Activated CD8-positive, alpha-beta memory T cell treated with anti-CD3 and anti-CD28 coated beads for 48 hours (primary cell): ENCODE measurements at places on chromosomes 16 and 17.

GRCh38 chr17:40598619-40599467 lies 33.6 kb upstream of the CCR7 start:
- no peak for DNase-seq

DNA sequence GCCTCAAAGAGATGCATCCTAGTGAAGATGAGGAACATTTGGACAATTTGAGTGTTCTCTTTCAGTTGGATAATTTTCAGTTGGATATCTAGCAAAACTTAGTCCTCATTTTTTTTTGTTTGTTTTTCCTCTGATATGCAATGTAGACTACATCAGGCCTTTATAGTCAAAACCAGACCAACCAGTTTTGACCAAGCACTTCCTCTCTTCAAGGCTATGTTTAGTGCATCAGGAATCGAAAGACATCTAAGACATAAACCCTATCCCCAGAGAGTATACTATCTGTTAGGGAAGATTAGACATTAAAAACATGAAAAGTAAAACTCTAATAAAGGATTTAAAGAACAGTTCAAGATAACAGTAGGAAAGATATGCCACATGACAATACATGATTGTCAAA lies 256.1 kb downstream of the IRX3 start:
- no peak for DNase-seq

- no peak for DNase-seq
Observed at GRCh38 chr17:229709-230394, 48.4 kb upstream of the DOC2B start.

DNA sequence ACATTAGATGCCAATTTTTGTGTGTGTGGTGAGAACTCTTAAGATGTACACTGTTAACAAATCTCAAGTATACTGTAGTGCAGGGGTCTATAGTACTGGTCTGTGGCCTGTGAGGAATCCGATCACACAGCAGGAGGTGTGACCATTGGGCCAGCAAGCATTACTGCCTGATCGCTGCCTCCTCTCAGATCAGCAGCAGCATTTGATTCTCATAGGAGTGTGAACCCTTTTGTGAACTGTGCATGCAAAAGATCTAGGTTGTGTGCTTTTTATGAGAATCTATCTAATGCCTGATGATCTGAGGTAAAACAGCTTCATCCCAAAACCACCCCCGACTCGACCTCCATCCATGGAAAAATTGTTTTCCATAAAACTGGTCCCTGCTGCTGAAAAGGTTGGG lies 12.6 kb downstream of the ZNF267 start:
- no peak for DNase-seq

GRCh38 chr17:65936013-65936412 lies 255.9 kb downstream of the CEP112 start:
- no peak for DNase-seq

- DNase-seq = no peak
Observed at GRCh38 chr16:86733546-86734254, 155.4 kb downstream of the FOXL1 start.

GRCh38 chr16:49750341-49751000 lies 105.4 kb downstream of the ZNF423 start:
- no peak for DNase-seq

- no peak for DNase-seq
Observed at GRCh38 chr16:2737238-2737605, 15.2 kb upstream of the SRRM2 start.

DNA sequence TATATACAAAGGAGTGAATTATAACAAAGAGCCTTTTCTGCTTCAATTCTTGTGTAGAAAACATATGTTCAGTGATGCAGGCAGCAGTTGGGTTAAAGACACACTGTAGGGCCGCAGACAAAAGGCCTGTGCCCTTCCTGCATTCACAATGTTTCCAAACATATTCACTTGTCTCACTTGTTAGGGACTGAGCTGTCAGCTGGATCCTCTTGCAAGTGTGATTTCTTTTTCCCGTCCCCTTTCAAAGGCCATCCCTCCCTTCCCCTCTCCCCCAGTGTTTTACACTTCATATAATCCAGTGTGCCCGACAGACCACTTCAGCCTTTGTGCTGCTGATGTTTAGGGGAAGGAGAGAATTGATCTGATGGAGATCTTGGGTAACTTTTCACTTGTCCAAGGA lies 217.0 kb downstream of the FTO start:
- DNase-seq = no peak

DNA sequence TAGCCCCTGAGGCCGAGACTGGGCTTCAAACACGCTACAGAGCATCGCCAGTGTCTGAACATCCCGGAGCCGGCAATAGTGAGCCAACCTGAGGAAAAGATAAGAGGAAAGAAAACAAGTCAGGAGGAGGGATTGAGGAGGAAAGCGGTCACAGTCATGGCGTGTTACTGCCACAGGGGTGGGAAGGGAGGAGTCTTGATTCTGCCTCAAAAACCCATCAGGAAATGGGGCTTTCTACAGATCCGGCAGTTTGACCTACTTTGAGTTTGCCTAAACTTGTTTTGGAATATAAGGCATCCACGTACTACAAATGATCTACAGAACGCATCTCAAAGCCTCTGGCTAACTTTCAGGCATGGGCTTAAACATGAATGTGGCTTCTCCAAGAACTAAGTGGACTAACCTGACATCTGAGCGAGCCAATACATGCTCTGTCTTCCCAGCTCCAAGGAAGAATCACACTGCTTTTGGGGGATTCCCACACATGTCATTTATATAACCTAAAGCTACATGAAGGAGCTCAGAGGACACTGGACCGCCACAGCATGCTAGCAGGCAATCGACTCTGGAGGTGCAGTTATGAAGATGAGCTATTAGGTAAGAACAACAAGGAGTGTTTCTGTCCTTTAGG lies 96.6 kb downstream of the WDR59 start:
- no peak for DNase-seq

DNA sequence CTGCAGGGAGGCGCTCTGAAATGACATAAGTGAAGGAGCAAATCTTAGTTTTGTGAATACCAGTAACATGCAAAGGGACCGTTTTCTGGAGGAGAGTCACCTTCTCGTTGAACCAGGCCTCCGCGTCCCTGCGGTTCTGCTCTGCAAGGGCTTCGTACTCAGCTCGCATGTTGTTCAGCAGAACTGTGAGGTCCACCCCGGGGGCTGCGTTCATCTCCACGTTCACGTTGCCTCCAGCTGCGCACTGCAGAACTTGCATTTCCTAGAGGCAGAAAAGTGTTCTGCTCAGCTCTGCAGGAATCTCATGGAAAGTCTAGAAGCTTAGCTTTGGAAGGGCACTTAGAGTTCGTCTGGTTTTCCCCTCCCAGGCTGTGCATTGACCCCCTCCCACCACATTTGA lies 4.1 kb downstream of the KRT25 start:
- DNase-seq = no peak

GRCh38 chr16:20675488-20676267 lies 21.8 kb downstream of the ACSM1 start:
- no peak for DNase-seq

GRCh38 chr16:31332544-31332943 lies 22.4 kb upstream of the ITGAX start:
- DNase-seq = no peak

GRCh38 chr17:19331134-19331533 lies 31.4 kb downstream of the B9D1 start:
- DNase-seq = no peak

GRCh38 chr17:61928101-61928436 lies 287 bp upstream of the INTS2 start:
- no peak for DNase-seq

GRCh38 chr16:47493381-47494337 lies 32.5 kb downstream of the PHKB start:
- no peak for DNase-seq

- DNase-seq = no peak
Observed at GRCh38 chr17:17363638-17364337, 60.6 kb downstream of the NT5M start.

DNA sequence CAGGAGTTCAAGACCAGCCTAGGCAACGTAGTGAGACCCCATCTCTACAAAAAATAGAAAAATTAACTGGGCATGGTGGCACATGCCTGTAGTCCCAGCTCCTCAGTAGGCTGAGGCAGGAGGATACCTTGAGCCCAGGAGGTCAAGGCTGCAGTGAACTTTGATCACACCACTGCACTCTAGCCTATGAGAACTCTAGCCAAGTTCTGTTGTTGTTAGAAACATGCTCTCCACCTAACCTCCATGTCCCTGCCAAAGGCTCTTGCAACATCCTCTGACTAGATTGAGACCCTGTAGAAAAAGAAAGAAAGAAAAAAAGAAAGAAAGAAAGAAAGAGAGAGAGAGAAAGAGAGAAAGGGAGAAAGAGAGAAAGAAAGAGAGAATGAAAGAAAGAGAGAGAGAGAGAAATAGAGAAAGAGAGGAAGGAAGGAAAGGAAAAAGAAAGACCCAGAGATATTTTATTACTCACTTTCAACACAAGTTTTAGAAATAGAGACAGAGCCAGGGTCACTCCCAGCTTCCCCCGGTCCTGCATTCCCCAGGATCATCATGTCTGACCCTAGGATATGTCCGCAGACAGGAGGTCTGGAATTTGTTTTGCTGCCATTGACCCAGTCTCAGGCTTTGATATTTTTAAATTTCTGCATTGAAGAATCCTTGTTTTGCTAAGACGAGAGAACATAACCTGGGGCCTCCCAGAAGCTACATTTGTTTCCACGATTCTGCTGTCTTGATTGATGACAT lies 376.5 kb upstream of the CDH5 start:
- no peak for DNase-seq

DNA sequence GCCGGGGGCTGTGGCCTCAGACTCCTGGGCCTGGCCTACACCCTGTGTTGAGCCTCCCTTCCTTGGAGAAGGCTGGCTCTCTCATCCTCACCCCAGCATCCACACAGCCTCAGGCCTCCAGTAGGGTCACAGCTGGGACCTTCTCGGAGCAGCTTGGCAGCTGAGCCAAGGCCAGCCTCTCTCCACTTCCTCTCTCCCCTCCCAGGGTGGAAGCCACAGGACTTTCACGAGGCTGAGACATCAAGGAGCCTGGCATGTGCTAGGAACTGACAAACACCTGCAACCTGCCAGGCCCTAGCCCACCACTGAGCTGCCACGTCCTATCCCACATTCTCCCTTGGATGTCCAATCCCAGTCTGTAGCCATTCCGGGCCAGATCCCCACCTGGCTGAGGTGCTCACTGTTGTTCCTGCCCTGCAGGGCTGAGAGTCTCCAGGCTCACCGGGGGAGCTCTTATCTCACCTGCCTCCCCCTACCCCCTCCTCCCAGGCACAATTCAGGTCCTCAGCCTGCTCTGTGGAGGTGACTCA lies 3.1 kb downstream of the MMP15 start:
- DNase-seq = no peak

DNA sequence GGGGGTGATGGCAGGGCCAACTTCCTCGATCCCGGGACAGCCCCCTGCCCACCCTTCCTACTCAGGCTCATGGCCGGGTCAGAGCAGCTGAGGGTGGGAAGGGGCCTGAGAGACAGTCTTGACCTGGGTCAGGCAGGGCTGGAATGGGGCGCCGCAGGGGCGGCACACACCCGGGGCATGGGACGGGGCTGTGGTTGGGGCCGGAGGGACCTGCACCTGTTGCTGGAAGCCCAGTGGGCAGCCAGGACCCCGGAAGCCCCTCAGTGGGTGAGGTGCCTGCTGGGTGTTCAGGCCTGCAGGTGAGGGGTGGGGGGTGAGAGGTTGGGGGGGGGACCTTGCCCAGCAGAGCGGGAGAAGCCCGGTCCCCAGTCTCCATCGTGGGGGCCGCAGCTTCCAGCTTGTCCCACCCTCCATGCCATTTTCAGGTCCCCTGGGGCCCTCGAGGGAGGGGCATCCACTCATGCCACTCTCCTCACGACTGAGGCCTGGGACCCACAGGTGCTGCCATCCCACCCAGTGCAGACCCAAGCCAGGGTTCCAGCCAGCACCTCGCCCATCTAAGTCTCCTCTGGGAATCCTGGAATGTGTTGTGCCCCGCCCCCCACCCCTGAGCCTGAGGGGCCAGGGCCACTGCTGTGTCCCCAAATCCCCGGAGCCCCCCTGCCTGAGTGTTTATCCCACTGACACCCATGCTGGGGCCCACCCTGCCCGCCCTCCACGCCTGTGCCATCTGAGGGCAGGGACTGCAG lies 43.4 kb upstream of the ACSF3 start:
- DNase-seq = no peak

DNA sequence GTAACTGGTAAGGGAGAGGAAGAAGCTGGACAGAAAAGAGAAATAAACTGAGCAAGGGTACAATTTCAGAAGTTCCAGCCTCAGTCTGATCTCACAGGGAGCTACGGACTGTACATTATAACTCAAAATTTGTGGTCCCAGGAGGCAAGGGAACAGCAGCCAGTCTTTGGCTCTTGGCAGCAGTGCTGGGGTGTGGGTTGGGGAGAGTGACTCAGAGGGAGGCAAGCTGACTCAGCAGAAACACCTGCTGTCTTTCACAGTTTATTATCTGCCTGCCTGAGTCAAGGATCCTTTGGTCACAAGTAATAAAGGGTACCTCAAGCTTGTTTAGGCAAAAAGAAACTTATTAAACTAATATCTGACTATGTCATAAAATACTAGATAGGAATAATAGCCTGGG lies 73.5 kb upstream of the KIF2B start:
- DNase-seq = no peak

GRCh38 chr17:48545539-48545938 lies 630 bp upstream of the HOXB2 start:
- no peak for DNase-seq

DNA sequence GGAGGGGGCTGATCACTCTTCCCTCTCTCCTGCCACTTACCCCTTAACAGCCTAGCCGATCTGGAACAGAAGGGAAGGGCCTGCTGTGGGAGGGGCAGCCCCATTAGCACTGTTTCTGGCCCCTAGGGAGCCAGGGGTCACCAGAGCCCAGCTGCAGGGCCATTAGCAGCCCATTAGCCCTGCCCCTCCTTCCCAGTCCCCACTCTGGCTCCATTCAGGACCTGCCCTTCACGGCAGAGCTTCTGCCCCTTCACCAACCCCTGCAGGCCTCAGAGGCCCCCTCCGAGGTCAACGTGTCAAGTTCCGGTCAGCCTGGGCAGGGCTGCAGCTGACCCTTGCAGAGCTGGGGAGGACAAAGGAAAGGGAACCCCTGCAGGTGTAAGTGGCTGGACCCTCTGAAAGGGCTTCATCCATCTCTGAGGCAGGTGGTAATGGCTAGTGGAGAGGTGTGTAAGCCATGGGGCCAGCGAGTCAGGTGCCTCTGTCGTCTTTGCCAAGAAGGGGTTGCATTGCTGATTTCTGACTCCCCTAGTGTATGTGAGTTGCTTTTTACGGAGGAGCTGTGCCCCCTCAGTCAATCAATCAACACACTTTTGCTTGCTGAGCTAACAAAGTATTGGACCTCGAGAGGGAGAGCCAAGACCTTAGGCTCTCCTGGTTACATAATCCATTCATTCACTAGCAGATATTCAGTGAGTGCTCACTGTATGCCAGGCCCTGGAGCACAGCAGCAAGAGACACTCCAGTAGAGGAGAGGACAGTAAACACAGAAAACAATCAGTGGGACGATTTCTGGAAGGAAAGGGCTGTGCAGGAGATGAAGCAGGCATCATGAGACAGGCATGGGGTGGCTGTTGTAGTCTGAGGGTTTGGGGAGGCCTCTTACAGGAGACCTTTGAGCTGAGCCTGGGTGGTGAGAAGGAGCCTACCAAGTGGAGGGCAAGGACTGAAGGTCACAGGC lies 18.2 kb upstream of the KCNJ12 start:
- DNase-seq = no peak

DNA sequence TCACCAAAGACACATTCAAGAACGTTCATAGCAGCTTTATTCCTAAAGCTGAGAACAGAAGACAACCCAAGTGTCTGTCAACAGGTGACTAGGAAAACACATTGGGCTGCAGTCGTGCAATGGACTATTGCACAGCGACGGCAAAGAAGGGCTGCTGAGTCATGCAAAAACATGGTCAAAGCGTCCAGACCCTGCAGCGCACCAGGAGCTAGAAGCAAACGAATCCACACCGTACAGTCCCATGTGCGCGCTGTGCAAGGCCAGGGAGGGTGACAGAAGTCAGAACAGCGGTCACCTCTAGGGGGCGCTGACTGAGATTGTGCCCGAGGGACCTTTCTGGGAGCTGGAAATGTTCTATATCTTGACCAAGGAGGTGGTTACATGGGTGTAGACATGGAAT lies 266.4 kb downstream of the MAF start:
- DNase-seq = peak; percentile 22
